Erythroblast (primary cell): ENCODE measurements at places on chromosomes 2 and 18.

DNA sequence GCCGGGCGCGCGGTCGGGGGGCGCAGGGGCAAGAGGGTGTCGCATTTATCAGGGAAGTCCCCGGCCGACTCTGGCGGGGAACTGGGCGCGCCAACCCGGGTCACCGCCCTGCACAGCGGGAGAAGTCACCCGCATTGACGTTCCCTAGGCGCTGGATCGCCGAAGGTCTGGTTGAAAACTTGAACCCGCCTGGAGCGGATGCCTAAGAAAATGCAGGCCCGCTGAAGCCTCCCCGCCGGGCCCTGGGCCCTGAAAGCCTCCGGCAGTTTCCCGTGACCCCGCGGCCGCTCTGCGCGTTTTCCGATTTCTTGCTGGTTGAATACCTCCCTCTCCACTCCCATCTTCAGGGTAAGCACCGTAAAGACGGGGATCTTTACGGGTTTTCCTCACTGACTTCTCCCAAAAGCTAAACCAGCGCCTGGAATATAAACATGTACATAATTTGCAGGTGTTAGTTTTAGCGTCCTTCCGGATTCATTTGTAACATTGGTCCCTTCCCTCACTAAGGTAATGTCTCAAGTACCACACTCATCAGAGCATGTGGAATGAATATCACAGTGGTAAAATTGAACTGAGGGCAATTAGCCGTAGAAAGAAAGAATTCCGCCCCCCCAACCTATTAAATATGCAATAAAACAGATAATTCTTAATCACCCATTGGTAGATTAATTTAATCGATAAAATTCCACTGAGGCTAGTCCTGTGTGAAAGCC is 675 bp upstream of the SPIRE1 start:
- DNase-seq: peak; percentile 81

- no peak for DNase-seq
Measured at GRCh38 chr18:77985526-77986281, 736.1 kb downstream of the GALR1 start.

GRCh38 chr18:42275138-42275535 is 320.1 kb downstream of the PIK3C3 start:
- no peak for DNase-seq

DNA sequence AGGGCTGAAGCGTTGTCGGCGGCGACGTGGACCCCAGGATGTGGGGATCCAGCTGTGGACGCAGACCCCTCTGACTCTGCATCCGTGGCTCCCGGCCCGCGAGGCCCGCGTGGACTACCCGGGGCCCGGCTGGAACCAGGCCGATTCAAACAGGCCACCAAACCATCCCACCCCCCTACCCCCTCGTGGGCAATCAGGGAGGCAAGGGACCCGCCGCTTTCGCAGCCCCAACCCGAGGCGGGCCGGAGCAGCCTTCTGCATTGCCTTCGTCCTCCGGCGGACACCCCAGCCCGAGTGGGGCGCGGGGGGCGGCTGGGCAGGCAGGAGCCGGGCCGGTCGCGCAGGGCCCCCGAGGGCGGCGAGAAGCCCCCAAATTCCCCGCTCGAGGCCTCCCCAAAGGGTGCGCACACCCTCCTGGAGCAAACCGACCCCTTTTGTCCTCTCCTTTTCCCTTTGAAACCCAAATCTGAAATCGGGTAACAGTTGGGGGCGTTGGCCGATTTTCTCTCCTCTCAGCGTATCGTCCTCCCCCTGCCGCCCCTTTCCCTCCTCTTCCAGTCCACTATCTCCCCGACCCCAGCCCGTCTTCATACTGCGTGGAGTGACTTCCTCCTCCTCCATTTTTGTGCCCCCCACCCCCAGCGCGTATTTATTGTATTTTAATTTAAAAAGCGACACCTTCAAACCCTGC is 7.4 kb downstream of the SP9 start:
- DNase-seq: no peak

GRCh38 chr18:48200631-48201336 is 208.4 kb downstream of the ZBTB7C start:
- DNase-seq: no peak

DNA sequence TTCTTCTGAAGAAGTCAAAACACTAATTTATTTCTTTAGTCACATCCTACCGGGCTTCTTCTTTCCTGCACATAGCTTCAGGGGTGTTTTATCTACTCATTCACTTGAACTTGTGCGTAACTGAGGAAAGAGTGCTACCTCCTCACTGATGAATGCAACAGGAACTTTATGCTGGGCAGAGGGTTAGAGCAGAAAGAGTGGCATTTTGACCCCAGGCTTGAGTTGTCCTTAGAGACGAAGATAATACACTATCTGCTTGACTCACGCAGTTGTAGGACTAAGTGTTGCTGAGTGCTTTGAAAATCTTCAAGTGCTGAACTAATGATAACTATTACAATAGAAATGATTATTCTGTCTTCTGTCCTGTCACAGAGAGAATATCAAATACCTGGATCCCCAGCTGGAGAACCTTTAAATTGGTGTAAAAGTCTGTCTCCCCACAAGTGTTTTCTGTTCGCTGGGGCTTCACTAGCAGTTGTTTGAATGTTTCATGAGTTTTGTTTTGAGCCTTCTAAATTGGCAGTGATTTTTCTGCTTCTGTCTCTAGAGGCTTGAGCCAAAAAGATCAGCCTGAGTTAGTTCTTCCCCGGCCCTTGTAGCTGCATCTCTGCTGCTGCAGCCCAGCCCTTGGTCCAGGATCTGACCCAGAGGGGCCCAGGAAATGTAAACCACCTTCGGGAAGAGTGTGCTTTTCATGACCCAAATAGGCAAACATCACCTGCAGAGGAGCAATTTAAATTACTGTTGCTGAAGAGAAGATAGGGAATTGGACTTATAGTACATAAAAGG is 86.3 kb upstream of the LGALSL start:
- DNase-seq: no peak

DNA sequence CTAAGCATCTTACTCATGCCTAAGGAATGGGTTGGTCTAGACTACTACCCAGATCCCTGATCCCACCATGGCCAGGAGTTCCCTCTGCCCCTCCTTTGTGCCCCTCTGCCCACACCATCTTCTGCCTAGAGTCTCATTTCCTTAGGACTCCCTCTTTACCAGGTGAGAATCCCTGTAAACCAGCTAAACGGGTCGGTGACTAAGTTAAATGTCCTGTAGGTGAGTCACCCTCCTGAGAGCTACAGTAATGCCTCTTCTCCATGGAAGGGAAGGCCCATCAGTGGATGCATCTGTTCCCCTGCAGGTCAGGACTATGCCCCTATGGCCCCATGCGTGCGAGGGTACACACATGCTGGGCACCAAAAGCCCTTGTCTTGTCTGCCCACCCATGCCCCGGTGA is 25.4 kb downstream of the PTGR3 start:
- no peak for DNase-seq

DNA sequence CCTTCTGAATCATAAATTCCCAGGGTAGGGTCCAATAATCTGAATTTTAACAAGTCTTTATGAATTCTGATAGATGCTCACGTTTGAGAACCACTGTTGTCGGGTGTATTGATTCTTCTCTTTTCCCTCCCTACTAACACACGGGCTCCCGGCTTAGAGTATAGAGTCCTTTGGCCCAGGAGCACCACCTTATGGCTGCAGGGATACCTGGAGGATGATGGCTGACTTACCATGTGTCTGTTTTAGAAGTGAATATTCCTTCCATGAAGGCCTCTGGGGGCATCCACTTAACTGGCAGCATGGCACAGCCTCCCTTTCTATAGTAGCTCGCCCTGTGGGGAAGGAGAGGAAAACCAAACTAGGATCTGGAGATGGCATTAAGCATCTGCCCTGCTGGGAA is 91.7 kb downstream of the CLIP4 start:
- DNase-seq: no peak

DNA sequence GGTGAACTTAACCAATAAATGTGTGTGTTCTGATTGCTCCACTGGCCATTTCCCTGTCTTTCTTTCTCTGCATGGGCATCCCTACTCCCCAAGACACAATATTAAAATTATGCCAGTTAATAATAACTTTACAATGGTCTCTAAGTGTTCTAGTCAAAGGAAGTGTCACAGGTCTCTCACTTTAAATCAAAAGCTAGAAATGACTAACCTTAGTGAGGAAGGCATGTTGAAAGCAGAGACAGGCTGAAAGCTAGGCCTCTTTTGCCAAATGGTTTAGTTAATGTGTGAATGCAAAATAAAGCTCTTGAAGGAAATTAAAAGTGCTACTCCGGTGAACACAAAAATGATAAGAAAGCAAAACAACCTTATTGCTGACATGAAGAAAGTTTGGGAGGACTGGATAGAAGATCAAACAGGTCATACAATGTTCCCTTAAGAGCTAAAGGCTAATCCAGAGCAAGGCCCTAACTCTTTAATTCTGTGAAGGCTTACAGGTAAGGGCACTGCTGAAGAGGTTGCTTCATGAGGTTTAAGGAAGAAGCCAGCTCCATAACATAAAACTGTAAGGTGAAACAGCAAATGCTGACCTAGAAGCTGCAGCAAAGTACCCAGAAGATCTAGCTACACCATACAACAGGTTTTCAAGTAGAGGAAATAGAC is 44.0 kb upstream of the ARHGAP15 start:
- no peak for DNase-seq

DNA sequence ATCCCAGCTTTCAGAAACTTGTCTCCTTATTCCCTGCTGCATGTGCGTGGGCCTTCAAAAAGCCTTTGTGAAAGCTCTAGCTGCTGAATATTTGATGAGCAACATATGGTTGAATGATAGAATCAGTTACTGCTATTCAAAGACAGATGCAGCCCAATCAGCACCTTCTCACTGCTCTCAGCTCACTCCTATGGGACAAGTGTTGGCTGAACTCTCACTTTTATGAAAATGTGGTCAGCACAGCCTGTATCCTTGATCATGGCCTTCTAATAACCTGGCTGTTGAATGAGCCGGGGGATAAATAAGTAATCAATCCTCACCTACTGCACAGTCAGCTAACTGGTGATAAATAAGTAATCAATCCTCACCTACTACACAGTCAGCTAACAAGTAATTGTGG is 103.2 kb downstream of the PIEZO2 start:
- DNase-seq: no peak

DNA sequence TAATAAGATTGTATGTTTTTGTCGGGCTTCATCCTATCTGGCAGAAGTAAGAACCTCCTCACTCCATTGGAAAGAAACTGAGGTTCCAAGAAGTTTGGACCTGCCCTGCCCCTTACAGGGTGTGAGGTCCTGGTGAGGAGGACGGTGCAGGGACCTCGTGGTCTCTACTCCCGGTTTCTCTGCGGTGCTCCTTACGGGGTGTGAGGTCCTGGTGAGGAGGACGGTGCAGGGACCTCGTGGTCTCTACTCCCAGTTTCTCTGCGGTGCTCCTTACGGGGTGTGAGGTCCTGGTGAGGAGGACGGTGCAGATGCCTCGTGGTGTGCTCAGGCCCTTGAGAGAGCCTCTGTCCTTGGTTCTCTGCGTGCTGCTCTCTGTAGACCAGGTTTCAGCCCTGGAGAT is 5.2 kb downstream of the CTDP1 start:
- no peak for DNase-seq

GRCh38 chr18:23020555-23021294 is 87.6 kb downstream of the RBBP8 start:
- DNase-seq: no peak

DNA sequence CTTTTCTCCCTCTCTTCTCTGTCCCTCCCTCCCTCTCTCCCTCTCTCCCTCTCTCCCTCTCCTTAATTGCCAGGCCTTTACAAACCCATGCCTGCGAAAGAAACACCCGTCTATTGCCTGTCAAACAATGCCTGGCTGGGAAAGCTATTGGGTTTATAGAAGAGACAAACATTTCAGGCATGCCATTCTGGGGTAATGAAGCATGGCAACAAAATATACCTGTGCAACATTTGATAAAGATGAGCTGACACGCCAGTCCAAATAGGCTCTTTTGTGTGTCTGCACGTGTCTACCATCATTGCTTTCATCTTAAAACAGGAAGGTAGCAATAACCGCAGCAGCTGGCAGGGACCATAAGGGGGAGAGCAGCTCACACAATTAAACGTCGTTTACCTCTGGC is 282.1 kb downstream of the ZNF516 start:
- DNase-seq: no peak

GRCh38 chr2:16664052-16664731 is 1.4 kb downstream of the CYRIA start:
- DNase-seq: peak; percentile 42

- peak; percentile 35 for DNase-seq
Measured at GRCh38 chr2:230220347-230220969, 674 bp upstream of the SP110 start.

GRCh38 chr18:50401295-50401694 is 26.4 kb downstream of the SKA1 start:
- no peak for DNase-seq

- no peak for DNase-seq
Measured at GRCh38 chr2:67752969-67753368, 309.8 kb downstream of the C1D start.

- no peak for DNase-seq
Measured at GRCh38 chr18:12321333-12321732, 13.3 kb downstream of the TUBB6 start.

DNA sequence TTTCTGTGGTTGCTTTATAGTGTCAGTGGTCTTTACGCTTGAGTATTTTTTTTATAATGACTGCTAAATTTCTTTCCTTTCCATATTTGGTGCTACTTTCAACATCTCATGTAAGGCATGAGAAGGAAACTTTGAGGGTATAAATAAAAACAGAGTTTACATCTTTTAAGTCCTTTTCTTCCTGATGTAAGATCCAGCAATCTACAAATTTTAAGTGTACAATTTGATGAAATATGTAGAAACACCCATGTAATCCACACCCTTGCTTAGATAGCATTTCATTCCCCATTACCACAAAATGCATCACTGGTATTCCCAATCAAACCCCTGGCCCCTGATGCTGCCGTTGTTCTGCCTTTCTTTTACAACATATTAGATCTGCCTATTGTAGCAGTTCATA is 769.1 kb downstream of the CCDC85A start:
- DNase-seq: no peak

GRCh38 chr2:220000080-220000479 is 372.6 kb downstream of the SLC4A3 start:
- no peak for DNase-seq

GRCh38 chr2:210818473-210818872 is 262.1 kb downstream of the CPS1 start:
- DNase-seq: no peak

- no peak for DNase-seq
Measured at GRCh38 chr18:59458575-59458974, 99.5 kb upstream of the LMAN1 start.

GRCh38 chr2:104025295-104025694 is 828.6 kb upstream of the POU3F3 start:
- DNase-seq: no peak

GRCh38 chr18:26630596-26630995 is 82.2 kb upstream of the KCTD1 start:
- no peak for DNase-seq
